ENCODE measurements at places on chromosomes 13 and 19.

DNA sequence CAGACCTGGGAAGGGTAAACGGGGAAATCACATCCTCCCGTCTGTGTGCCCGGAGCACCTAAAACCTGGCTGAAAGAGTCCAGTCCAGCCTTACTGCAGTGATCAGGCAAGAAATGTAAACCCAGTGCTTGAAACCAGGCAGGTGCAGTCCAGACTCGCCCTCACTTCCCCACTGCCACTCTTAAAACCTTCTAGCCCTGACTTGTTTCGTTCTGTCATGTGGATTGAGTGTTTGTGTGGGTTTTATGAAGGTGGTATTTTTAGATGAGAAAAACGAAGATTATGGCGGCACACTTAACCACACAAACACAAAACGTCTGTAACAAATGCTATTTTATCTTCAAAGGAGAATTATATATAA, 839 bp upstream of the CKAP2 start:
- no peak for DNase-seq

GRCh38 chr19:35905178-35905727, 2.8 kb downstream of the TYROBP start:
- DNase-seq, result no peak

- DNase-seq, result no peak
Observed at GRCh38 chr19:30792561-30793505, 420.6 kb downstream of the ZNF536 start.

DNA sequence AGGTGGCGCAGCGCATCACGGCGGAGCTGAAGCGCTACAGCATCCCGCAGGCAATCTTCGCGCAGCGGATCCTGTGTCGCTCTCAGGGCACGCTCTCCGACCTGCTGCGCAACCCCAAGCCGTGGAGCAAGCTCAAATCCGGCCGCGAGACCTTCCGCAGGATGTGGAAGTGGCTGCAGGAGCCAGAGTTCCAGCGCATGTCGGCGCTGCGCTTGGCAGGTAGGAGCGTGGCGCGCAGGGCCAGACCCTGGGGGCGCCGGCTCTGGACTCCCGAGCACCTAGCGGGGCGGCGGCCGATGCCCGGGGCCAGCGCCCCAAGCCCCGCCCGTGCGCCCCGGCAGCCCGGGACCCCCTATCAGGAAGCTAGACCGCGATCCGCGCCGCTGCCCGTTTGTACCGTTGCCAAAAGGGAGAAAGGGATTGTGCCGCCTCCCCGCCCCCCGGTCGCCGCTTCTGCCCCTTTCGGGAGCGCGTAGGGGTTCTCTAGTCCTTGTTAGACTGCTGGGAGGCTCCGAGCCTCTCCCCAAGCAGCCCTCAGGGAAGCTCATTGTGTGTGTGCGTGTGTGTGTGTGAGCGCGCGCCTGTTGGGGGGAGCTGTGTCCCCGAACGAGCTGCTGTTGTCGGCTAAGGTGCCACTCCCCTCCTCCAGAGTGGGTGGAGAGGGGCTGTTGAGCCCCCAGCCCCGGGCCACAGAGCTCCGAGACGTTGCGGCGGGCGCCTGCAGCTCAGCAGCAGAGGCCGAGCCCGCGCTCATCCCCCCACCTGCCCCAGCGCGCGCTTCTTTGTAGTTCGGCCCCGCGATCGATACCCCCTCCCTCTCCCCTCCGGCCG, 1.5 kb downstream of the ONECUT3 start:
- DNase-seq, result no peak

- no peak for DNase-seq
Observed at GRCh38 chr13:111302045-111302726, 18.3 kb upstream of the TEX29 start.

DNA sequence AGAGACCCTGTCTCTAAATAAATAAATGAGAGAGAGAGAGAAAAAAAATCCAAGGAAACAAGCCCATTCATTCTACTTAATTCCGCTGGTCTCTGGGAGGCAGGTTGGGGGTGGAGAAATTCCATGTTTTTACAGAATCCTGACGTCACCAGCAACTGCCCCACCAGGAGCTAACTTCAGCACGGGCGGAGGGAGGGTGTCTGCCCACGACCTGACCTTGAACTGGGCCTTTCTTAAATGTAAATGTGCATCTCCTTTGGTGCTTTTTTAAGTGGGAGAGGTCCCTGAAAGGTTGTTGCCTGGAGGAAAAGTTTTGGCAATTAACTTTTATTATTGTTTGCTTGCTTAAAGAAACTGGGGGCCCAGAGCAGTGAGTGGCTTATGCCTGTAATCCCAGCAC, 15.5 kb downstream of the KLF2 start:
- DNase-seq, result no peak

GRCh38 chr13:105991622-105992277, 543.7 kb downstream of the EFNB2 start:
- DNase-seq, result no peak

GRCh38 chr19:55257461-55258420, 1.1 kb downstream of the PPP6R1 start:
- DNase-seq, result no peak

GRCh38 chr19:48149430-48149829, 20.7 kb downstream of the LIG1 start:
- no peak for DNase-seq

GRCh38 chr19:10566658-10567410, 1.0 kb upstream of the KRI1 start:
- no peak for DNase-seq

DNA sequence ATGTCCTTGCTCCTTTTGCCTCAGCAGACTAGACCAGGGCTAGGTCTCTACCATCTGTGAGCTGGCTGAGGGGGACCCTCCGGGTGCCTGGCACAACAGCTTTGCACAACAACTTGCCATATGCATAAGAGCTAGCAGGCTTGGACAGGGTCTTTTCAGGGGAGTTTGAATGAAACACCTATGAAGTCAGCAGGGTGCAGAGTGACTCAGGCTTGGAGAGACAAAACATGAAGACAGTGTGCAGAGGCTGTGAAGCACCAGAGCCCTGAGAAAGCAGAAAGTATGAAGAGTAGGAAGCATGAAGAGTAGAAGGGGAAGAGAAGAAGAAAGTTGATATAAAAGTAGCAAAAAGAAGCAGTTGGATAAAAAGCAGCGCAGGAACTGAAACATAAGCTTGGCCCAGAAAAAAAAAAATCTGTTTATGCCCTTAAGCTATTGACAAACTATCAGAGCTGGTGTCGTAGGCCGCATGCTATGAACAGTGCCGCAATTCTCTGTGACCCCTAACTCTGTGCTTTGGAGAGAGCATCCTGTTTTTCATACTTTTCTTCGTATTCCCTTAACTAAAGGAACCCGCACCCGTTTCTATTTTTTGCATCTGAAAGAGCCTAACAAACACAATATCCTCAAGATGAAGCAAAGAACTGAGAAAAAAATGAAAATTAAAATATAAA, 52.7 kb upstream of the FAM216B start:
- no peak for DNase-seq

- DNase-seq, result no peak
Observed at GRCh38 chr13:51267622-51268021, 45.4 kb downstream of the FAM124A start.

Measured in stimulated activated CD8-positive, alpha-beta memory T cell treated with anti-CD3 and anti-CD28 coated beads, Interleukin-2, amount 100 ng/mL, for 48 hours (primary cell).